ENCODE measurements at places on chromosomes 4 and X.
A peak's percentile ranks its signal among the peaks of the same experiment; 100 is the strongest.

DNA sequence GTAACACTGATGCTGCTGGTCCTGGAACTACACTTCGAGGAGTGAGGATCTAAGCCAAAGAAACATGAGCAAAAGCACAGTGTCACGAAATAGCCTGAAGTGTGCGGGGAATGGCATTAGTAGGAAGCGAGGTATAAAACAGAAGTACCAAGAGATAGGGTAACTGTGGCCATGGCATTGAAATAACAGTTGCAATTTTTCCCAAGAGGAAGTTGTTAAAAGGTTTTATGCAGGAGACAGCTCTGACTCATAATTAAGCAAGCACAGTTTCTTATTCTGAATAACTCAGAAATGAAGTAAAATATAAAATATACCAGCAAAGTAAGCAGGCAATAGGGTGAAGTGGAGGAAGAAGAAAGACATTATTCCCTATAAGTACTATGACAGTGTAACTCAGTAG lies 90.3 kb upstream of the TMEM150C start:
- no peak for DNase-seq

DNA sequence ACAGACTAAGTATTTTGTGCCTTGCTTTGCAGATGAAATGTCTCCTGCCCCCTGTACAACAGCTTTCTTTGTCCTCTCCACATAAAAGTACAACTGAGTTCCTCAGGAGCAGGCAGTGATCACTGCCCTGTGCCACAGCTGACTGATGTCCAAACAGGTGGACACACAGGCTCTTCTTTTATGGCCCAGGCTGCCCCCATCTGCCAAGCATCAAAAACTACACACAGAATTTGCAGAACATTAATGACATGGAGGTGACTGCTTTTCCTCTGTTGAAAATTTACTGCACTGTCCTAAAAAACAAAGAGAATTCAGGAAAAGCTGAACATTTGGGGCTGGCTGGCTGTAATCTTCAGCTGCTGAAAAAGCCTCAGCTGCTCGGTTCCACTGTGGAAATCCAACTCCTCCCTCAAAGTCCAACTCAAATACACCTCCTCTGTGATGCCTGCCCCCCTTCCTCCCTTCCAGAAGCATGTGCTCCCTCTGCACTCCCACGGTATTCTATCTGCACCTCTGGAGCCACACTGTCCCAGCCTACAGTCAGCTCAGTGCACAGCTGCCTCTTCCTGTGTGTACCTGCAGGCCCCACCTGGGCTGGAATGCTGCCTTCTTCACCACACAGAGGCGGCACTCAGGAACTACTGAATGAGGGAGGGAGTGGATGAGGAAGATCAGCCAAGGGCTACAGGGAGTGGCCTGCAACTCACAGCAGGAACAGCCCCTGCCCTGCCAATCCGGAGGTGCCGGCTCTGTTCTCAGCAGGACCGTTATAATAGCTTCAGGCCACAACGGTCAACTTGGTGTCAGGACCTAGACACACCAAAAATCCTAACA lies 10.3 kb downstream of the AFAP1 start:
- peak; percentile 74 for DNase-seq

- no peak for DNase-seq
These were observed 3.0 kb upstream of the IRF2 start for GRCh38 chr4:184477201-184477999.

- DNase-seq = no peak
These were observed 29.5 kb downstream of the TMEM255A start for GRCh38 chrX:120281761-120282160.

- peak; percentile 22 for DNase-seq
These were observed 42.9 kb downstream of the AFF1 start for GRCh38 chr4:86977621-86978184.

DNA sequence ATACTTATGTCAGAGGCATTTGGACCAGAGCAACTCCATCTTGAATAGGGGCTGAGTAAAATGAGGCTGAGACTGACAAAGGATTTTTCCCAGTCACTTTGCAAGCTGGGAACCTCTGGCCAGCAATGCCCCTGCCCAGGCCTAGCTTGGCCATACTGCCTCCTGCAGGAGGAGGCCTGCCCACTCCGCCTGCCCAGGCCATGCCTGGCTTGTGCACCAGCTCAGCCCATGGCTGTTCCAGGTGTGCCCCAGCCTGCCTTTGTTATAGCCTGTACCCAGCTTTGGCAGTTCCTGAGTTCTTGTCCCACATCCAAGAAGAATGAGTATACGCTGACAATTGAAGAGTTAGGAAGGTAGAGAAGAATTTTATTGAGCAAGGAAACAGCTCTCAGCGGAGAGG lies 176.1 kb downstream of the AASDH start:
- no peak for DNase-seq

- no peak for DNase-seq
These were observed 469.4 kb downstream of the DMD start for GRCh38 chrX:32741910-32742309.

- DNase-seq = peak; percentile 19
These were observed 1.4 kb downstream of the PLXNB3 start for GRCh38 chrX:153765138-153766079.

DNA sequence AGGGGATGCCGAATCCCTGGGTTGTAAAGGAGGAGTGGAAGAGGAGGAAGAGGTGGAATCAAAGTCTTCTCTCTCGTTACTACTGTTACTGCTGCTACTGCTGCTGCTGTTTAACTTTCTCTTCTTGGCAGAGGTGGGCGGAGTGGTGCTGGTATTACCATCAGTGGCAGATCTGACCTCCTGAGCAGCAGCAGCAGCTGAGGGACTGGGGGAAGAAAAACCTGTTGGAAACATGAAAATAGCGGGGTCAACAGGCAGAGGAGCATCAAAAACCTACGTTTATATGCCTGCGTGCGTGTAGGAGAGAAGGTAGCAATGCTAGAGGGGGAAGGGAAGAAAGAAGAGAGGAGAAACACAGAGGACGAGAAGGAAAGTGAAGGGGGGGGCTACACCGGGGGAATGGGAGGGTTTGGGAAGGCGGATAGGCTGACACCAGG lies 339 bp downstream of the CUL4B start:
- peak; percentile 44 for DNase-seq

- no peak for DNase-seq
These were observed 316.7 kb upstream of the SLC7A11 start for GRCh38 chr4:138558886-138559285.

GRCh38 chr4:48629458-48629857 lies 139.4 kb downstream of the ZAR1 start:
- no peak for DNase-seq

DNA sequence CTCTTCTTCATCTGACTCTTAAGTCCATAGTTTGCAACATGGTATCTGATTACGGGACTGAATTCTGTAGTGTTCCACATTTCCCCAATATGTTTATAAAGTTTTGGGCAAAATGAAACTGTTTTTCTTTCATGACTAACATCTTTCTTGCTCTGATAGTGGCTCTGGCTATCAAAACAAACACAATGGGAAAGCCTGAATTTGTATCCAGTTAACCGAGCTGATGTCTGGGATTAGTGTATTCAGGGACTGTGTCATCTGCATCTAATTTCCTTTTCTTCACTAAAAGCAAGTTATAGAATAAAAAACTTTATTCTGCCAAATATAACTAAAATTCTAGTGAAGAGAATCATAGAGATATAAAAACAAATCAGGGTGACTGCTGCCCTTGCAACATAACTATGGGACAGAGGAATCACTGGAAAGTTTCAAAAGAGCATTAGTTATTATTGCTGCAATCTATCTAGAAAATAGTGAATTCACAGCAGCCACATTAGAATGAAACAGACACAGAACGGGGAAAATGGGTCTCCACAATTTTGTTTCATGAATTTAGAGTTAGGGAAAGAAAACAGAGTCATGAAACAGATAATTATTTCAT lies 61.3 kb downstream of the ANTXR2 start:
- no peak for DNase-seq

- no peak for DNase-seq
These were observed 37.4 kb downstream of the LHFPL1 start for GRCh38 chrX:112642349-112642748.
